Hepatocyte (in vitro differentiated cells): ENCODE measurements at places on chromosomes 2 and 18. TPM values are rescaled to one million over a fixed set of nuclear protein-coding genes. Genes with fewer than 3 reads are reported as not detected.

Gene ZNF513
- polyA plus RNA-seq = 26.1 and 36.4 TPM in 2 replicates

GRCh38 chr18:78492813-78493371, 486.7 kb upstream of the SALL3 start:
- H3K4me3 ChIP-seq = no peak overlapping the region
- H3K36me3 ChIP-seq = no peaks in the 10 kb centered on the region
- H3K27me3 ChIP-seq = no peaks in the 10 kb centered on the region
- H3K4me1 ChIP-seq = no peaks in the 10 kb centered on the region

DNA sequence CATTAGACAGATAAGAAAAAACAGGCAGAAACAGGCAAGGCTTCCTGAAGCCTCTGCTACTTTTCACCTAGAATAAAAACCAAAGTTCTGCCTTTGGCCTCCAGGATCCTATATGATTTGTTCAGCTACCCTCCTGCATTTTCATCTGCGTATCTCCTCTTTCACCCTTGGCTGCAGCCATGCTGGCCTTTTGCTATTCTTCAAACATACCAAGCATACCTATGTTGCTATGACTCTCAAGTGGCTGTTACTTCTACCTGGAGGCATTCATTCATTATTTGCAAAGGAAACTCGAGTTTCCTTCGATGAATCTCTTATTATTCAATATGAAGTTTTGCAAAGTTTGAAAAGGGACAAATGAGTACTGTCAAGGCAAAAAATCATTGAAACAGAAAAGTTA, 106.4 kb upstream of the HNMT start:
- H3K27ac ChIP-seq = no peak overlapping the region
- no peak for DNase-seq
- no peak overlapping the region for H3K4me3 ChIP-seq

- H3K4me3 ChIP-seq = no peak overlapping the region
- no peak overlapping the region for H3K27ac ChIP-seq
- H3K27me3 ChIP-seq = no peaks in the 10 kb centered on the region
- no peaks in the 10 kb centered on the region for H3K36me3 ChIP-seq
- DNase-seq = no peak
These were observed 482.0 kb upstream of the DCC start for GRCh38 chr18:51857989-51858388.

Gene STAT1
- polyA plus RNA-seq = 53.3 and 70.9 TPM in 2 replicates

- no peak for DNase-seq
- no peaks in the 10 kb centered on the region for H3K27me3 ChIP-seq
- no peak overlapping the region for H3K27ac ChIP-seq
- peaks cover 5% of the 10 kb centered on the region for H3K4me1 ChIP-seq
These were observed 69.9 kb downstream of the ODC1 start for GRCh38 chr2:10378189-10378588.

Gene COLEC11
- polyA plus RNA-seq = 20.9 and 21.5 TPM in 2 replicates

DNA sequence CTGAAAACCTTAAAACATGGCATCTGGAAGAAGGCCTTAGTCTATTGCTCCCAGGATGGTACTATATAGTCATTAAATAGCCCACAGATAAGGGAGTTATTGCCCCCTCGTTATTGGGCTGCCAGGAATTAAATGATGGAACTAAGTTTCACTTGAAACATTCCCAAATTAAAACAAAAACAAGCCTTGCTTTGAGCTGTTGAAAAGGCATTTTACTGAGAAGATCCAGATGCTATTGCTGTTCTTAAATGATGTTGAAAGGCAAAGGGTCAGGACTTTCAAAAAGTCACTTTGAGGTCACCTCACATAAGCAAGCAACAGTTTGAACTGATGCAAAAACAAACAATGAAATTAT, 2.0 kb upstream of the AMMECR1L start:
- DNase-seq = no peak
- H3K27me3 ChIP-seq = no peaks in the 10 kb centered on the region
- peak overlapping the region; percentile 92 for H3K27ac ChIP-seq
- peaks cover 16% of the 10 kb centered on the region for H3K4me1 ChIP-seq

DNA sequence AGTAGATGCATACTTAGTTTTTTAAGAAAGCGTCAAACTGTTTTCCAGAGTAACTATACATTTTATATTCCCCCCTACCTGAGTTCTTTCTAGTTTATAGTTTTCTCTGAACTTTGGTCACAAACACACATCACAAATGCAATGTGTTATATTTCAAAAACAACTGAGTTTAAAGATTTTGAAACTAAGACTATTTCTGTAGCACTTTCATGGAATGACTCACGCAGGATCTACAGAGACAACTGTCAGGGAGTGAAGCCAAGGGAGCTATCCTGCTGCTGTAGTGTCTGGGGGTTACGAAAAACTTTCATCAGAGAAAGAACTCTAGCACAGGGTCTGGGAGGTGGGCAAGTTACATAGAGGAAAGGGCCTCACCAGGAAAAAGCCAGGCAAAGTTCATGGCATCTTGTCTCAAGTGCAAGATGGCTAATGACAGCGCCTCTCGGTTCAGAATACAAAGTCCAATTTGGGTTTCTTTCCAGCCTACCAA, 66.8 kb downstream of the UXS1 start:
- peaks cover 45% of the 10 kb centered on the region for H3K4me1 ChIP-seq
- H3K36me3 ChIP-seq = no peaks in the 10 kb centered on the region
- no peaks in the 10 kb centered on the region for H3K27me3 ChIP-seq
- peak overlapping the region; percentile 90 for H3K27ac ChIP-seq

- peak overlapping the region; percentile 57 for H3K27ac ChIP-seq
- peaks cover 4% of the 10 kb centered on the region for H3K4me1 ChIP-seq
- H3K27me3 ChIP-seq = no peaks in the 10 kb centered on the region
- H3K4me3 ChIP-seq = no peak overlapping the region
These were observed 29.3 kb upstream of the NFATC1 start for GRCh38 chr18:79366177-79367094.

Gene CFAP65
- polyA plus RNA-seq = 0.05 and 0.06 TPM in 2 replicates

Gene RAB27B
- 4.5 and 5.2 TPM in 2 replicates for polyA plus RNA-seq

- no peaks in the 10 kb centered on the region for H3K27me3 ChIP-seq
- no peak overlapping the region for H3K27ac ChIP-seq
- DNase-seq = no peak
- H3K36me3 ChIP-seq = no peaks in the 10 kb centered on the region
These were observed 32.3 kb downstream of the CXCR4 start for GRCh38 chr2:136085453-136086209.

GRCh38 chr18:23257137-23257536, 121.9 kb downstream of the CABLES1 start:
- no peak overlapping the region for H3K4me3 ChIP-seq
- no peak for DNase-seq
- H3K4me1 ChIP-seq = peaks cover 27% of the 10 kb centered on the region
- H3K27ac ChIP-seq = no peak overlapping the region

DNA sequence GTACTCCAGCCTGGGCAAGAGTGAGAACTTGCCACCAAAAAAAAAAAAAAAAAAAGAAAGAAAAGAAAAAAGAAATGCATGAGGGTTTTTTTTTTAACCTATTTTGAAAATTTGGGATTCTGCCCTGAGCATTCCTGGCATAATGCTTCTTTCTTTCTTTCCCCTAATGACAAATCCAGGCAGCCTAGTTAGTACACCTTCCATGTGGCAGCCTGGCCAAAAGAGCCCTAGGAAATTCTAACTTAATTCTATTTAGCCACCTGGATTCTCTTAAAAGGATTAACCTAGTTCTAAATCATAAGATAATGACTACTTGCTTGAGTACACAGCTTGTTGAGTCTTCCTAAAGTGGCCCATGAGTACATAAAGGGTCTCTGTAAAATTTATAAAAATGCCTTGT, 160.1 kb downstream of the THADA start:
- H3K4me3 ChIP-seq = no peak overlapping the region
- H3K4me1 ChIP-seq = peaks cover 14% of the 10 kb centered on the region
- DNase-seq = no peak
- no peaks in the 10 kb centered on the region for H3K27me3 ChIP-seq
- no peak overlapping the region for H3K27ac ChIP-seq

Gene TFCP2L1
- polyA plus RNA-seq = 0.99 and 1.1 TPM in 2 replicates

GRCh38 chr2:102159295-102159694, 16.7 kb downstream of the IL1R1 start:
- H3K27ac ChIP-seq = peak overlapping the region; percentile 88
- H3K36me3 ChIP-seq = no peaks in the 10 kb centered on the region
- no peak overlapping the region for H3K4me3 ChIP-seq
- no peaks in the 10 kb centered on the region for H3K27me3 ChIP-seq
- peak; percentile 35 for DNase-seq

DNA sequence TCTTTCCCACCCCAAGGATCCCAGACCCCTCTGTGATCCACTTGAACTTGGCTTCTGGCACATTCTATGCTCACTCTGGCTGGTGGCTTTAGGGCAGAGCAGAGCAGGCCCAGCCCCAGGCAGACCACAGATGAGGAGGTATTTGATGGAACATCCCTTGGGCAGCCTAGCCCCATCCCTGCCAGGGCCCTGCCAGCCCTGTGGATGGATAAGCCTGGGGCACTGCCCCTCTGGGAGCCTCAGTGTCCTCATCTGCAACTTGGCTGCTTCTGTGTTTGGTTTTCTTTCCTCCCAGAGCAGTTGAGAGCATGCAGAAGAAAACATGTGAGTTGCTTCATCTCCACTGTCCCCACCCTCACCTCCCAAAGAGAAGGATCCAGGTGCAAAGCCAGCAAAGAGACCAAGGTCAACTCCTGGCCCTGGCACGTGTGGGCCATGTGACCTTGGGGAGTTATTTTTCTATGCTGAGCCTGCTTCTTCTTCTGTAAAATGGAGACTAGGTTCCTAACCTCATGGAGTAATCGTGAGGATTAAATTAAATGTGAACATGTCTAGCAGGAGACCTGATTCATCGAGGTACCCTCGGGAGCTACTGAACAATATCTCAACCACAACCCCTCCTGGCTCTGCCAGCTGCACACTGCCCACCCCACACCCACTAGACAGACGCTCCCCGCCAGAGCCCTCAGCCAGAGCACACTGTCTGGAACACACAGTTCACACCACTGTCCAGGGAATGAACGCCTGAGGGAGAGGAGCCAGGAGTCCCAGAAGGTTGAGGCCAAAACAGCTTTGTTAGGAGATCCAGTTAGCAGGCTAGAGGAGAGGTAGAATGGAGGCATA, 14.6 kb upstream of the TNS1 start:
- no peaks in the 10 kb centered on the region for H3K27me3 ChIP-seq
- no peaks in the 10 kb centered on the region for H3K36me3 ChIP-seq
- no peaks in the 10 kb centered on the region for H3K4me1 ChIP-seq
- H3K27ac ChIP-seq = no peak overlapping the region

GRCh38 chr2:201932511-201932910, 101.1 kb upstream of the FZD7 start:
- H3K4me1 ChIP-seq = peaks cover 13% of the 10 kb centered on the region
- no peak overlapping the region for H3K4me3 ChIP-seq
- H3K36me3 ChIP-seq = no peaks in the 10 kb centered on the region
- H3K27ac ChIP-seq = no peak overlapping the region
- H3K27me3 ChIP-seq = no peaks in the 10 kb centered on the region
- no peak for DNase-seq

Gene CHMP1B
- polyA plus RNA-seq = 56.6 and 70.1 TPM in 2 replicates

GRCh38 chr2:179595284-179595683, 266.1 kb downstream of the ZNF385B start:
- H3K4me1 ChIP-seq = no peaks in the 10 kb centered on the region
- no peak overlapping the region for H3K4me3 ChIP-seq
- no peak for DNase-seq
- H3K27me3 ChIP-seq = no peaks in the 10 kb centered on the region
- no peak overlapping the region for H3K27ac ChIP-seq

- H3K4me1 ChIP-seq = peaks cover 12% of the 10 kb centered on the region
- H3K36me3 ChIP-seq = no peaks in the 10 kb centered on the region
- no peak overlapping the region for H3K4me3 ChIP-seq
- peak overlapping the region; percentile 80 for H3K27ac ChIP-seq
- no peak for DNase-seq
These were observed 93.7 kb downstream of the MAPK4 start for GRCh38 chr18:50653402-50654093.

DNA sequence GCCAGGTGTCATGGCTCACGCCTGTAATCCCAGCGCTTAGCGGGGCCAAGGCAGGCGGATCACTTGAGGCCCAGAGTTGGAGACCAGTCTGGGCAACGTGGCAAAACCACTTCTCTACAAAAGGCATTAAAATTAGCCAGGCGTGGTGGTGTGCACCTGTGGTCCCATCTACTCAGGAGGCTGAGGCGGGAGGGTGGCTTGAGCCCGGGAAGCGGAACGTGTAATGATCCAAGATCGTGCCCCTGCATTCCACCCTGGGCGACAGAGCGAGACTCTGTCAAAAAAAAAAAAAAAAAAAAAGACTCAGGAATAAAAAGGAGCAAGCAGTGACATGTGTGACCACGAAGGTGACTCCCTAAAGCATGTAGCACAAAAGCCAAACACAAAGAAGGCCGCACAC, 50.1 kb upstream of the SALL3 start:
- H3K27ac ChIP-seq = no peak overlapping the region
- no peaks in the 10 kb centered on the region for H3K4me1 ChIP-seq
- no peak overlapping the region for H3K4me3 ChIP-seq
- no peak for DNase-seq
- H3K36me3 ChIP-seq = no peaks in the 10 kb centered on the region
- H3K27me3 ChIP-seq = no peaks in the 10 kb centered on the region

Gene ARL4C
- polyA plus RNA-seq = 30.0 and 40.3 TPM in 2 replicates

GRCh38 chr18:23567671-23568070, 18.6 kb downstream of the NPC1 start:
- H3K4me3 ChIP-seq = no peak overlapping the region
- peaks cover 6% of the 10 kb centered on the region for H3K36me3 ChIP-seq
- H3K27me3 ChIP-seq = no peaks in the 10 kb centered on the region
- DNase-seq = no peak
- peaks cover 29% of the 10 kb centered on the region for H3K4me1 ChIP-seq

Gene LMAN2L
- 44.6 and 46.7 TPM in 2 replicates for polyA plus RNA-seq

DNA sequence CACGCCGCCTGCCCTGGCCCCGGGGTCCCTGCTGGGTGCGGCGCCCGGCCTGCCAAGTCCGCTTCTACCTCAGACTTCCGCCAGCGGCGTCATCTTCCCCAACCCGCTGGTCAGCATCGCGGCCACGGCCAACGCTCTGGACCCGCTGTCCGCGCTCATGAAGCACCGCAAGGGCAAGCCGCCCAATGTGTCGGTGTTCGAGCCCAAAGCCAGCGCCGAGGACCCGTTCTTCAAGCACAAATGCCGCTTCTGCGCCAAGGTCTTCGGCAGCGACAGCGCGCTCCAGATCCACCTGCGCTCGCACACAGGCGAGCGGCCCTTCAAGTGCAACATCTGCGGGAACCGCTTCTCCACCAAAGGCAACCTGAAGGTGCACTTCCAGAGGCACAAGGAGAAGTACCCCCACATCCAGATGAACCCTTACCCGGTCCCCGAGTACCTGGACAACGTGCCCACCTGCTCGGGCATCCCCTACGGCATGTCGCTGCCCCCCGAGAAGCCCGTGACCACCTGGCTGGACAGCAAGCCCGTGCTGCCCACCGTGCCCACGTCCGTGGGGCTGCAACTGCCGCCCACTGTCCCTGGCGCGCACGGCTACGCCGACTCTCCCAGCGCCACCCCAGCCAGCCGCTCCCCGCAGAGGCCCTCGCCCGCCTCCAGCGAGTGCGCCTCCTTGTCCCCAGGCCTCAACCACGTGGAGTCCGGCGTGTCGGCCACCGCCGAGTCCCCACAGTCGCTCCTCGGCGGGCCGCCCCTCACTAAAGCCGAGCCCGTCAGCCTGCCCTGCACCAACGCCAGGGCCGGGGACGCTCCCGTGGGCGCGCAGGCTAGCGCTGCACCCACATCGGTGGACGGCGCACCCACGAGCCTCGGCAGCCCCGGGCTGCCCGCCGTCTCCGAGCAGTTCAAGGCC, 13.7 kb downstream of the SALL3 start:
- DNase-seq = no peak
- H3K27me3 ChIP-seq = peaks cover 12% of the 10 kb centered on the region
- H3K36me3 ChIP-seq = no peaks in the 10 kb centered on the region
- no peak overlapping the region for H3K4me3 ChIP-seq
- no peak overlapping the region for H3K27ac ChIP-seq

Gene SULT1C4
- 14.8 and 17.3 TPM in 2 replicates for polyA plus RNA-seq

Gene ACVR1
- 16.9 and 20.1 TPM in 2 replicates for polyA plus RNA-seq

Gene CREG2
- 2.6 and 4.8 TPM in 2 replicates for polyA plus RNA-seq
